ENCODE measurements at places on chromosomes 2 and 18.

DNA sequence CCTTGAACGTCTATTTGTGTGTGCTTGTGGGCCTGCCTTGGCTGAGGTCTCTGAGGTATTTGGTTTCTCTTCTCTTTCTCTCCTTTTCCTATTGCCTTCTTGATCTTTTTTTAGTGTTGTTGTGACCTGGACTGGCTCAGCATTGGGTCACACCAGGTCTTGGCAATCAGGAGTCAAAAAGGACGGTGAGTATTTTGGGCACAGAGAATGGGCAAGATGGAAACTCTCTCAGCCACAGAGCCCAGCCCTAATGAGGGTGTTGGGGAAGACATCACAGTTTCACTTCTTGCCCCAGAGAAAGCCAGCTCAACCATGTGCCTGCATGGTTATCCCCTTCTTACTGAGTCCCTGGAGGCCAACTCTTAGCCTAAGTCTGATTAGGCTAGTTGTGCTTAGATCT lies 13.7 kb upstream of the INO80C start:
- DNase-seq = no peak

- DNase-seq = no peak
Measured at GRCh38 chr2:128309280-128310093, 9.2 kb downstream of the HS6ST1 start.

- peak; percentile 51 for DNase-seq
Measured at GRCh38 chr2:23760736-23761135, 166.2 kb downstream of the ATAD2B start.

GRCh38 chr2:231360401-231360800 lies 35.1 kb upstream of the B3GNT7 start:
- no peak for DNase-seq

GRCh38 chr2:127531221-127531648 lies 4.2 kb upstream of the MYO7B start:
- DNase-seq = no peak

- DNase-seq = no peak
Measured at GRCh38 chr2:209456489-209456888, 32.6 kb downstream of the MAP2 start.

- no peak for DNase-seq
Measured at GRCh38 chr18:37612524-37613252, 47.1 kb upstream of the CELF4 start.

- DNase-seq = peak; percentile 48
Measured at GRCh38 chr2:237726401-237726830, 72.2 kb upstream of the RBM44 start.

DNA sequence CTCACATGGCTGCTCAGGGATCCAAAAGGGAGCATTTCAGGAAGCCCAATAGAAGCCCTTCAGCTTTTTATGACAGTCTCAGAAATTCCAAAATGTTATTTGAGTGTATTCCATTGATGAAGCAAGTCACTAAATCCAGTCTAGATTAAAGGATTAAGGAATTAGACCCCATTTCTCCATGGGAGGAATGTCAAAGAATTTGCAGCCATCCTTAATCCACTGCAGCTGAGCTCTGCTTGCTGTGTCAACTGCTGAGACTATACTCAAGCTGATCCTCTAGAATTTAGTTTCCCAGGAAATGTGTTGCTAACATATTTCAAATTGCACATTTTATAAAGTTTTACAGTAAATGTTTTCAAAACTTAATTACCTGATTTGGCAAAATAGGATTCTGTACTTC lies 28.4 kb upstream of the C2orf69 start:
- DNase-seq = no peak

DNA sequence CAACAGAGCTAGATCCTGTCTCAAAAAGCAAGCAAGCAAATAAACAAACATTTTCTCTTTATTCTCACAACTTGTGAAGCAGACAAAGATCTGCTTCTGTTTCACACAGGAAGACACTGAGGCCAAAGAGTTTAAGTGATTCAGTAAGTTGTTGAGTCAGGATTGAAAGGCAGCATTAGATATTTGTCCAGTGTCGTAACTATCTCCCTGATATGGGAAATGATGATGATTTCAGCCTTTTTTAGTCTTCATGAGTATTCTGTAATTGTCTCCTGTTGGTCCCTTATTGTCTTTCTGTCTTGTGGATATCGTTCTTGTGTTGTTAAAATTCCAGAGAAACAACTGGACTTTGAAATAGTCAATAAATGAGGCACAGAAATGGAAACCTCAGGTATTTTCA lies 59.6 kb downstream of the GATA6 start:
- no peak for DNase-seq

DNA sequence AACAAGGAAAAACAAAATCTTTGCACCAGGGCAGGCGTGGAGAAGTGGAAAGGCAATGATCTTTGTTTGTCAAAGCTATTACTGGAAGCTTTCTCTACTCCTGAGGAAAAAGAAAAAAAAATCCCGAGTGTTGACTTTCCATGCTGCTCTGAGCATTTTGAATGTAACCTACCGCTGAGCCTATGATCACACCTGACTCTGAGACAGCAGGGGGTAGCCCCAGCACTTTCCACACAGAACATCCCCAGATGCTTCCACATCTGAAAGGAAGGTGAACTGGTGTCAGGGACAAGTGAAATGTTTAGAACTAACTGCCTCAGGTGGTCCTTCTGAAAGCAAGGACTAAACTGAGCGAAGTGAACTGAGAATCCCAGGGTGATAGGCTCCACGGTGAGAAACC lies 1315.1 kb upstream of the DDX18 start:
- no peak for DNase-seq

DNA sequence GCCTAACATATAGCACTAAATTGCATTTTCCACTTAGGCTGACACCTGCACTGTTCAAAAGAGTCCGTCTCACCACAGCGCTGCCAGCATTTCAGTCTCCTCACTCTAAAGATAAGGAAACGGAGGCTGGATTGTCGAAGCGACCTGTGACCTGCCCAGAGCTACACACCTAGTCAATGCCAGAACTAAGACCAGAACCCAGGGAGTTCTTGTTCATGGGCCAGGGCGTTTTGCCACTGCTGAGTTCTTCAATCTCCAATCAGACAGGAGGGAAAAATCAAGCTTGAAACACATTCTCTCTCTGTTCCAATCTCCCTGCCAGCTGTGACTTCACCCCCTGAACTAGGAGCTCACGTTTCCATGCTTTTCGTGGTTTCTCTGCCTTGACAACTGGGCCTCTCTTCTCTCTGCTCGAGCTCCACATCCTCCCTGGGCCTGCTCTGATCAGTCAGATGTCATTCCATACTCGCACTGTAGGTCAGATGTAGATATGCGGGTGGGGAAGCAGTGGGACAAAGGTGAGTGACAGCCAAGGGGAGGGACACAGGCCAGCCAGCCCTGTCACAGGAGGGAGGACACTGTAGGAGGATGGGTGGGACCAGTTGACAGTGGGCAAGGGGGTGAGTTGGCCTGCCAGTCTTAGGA lies 221.1 kb upstream of the SMAD2 start:
- DNase-seq = no peak

GRCh38 chr2:1484131-1484884 lies 71.0 kb downstream of the TPO start:
- no peak for DNase-seq

DNA sequence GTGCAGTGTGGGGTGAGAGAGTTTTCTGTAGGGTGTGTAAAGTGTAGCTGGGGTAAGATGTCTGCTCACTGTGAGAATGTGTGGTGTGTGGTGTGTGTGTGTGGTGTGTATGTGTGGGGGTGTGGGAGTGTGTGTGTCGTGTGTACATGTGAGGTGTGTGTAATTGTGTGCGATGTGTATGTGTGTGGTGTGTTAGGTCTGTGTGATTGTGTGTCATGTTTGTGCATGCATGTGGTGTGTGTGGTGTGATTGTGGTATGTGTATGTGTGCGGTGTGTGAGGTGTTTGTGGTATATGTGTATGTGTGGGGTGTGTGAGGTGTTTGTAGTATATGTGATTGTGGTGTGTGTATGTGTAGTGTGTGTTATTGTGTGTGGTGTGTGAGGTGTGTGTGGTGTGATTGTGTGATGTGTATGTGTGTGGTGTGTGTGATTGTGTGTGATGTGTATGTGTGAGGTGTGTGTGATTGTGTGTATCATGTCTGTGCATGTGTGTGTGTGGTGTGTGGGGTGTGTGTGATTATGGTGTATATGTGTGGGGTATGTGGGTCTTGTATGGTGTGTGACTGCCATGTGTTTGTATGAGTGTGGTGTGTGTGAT lies 241.7 kb upstream of the HDAC4 start:
- no peak for DNase-seq

GRCh38 chr18:59502274-59503175 lies 143.5 kb upstream of the LMAN1 start:
- DNase-seq = peak; percentile 28

DNA sequence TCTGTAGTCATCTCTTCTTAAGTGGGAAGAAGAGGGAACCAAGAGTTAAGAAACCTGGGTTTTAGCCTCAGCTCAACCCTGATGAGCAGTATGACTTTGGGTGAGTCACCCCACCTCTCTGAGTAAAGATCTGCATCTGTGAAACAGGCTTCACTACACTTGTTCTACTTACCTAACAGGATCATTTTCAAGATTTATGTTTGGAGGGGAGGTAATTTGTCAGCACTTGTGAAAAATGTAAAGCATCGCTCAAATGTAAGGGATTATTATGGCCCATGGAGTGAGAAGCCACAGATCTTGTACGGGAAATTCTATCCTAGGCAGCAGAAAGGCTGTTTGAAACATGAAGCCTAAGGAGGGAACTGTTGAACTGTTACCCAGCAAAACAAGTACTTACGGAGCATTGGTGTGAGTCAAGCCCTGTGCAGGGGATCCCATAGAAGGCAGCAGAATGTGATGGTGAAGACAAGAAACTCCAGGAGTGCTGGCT lies 160.6 kb downstream of the PRKCE start:
- DNase-seq = peak; percentile 66

GRCh38 chr2:216694082-216694825 lies 1.1 kb downstream of the IGFBP5 start:
- DNase-seq = no peak

- no peak for DNase-seq
Measured at GRCh38 chr2:88170472-88170892, 336 bp downstream of the THNSL2 start.

DNA sequence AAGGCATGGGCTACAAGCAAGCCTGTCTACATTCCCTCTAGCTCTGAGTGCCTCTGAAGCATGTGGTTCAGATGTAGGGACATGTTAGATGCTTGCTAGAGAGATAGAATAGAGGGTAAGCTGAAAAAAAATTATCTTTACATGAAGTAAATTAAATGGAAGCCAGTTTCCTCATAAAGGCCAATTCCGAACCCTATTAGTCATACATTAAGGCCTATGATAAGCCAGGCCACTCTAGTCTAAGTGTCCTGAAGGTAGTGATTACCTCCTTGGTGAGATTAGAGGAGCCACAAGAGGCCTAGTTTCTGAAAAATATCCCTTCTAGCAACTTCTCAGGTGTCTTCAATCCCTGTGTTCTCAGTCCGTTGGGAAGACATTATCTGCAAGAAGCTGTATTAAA lies 72.4 kb upstream of the NPAS2 start:
- DNase-seq = no peak

DNA sequence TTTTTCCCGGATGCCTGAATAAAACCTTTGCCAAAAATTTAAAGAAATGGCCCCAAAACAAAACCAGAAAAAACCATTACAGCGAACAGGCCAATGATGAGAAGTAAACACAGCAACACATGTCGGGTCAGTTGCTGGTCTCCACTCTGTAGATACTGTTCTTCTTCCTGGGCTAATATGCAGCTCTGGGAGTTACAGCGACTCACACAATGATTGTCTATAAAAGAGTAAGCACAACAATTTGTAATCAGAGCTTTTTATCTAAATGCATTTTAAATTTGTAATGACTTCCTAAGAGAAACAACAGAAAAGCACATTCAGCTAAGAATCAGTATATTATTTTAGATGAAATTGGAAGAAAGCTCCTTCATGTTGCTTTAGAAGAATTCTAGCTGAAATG lies 40.3 kb downstream of the GPR155 start:
- DNase-seq = no peak
